ENCODE measurements at places on chromosomes 16 and 17.

DNA sequence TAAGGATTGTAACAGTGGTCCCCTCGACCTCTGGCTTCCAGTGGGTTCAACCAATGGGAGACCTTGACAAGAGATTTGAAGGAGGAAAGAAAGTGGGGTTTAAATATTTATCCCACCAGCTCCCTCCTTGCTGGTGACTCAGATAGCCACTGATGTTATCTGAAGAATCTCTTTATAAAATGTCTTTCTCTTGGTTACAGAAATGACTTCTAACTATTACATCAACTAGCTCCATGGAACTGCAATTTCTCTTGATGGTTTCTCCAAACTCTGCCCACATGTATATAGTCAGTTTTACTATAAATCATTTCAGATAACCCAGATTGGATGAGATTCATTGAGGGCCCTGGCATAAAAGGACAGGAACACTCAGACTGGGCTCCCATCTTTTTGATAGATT is 920.2 kb upstream of the SOX9 start:
- no peak for DNase-seq

- DNase-seq = no peak
Measured at GRCh38 chr16:47622451-47623176, 161.5 kb downstream of the PHKB start.

- DNase-seq = no peak
Measured at GRCh38 chr17:74868908-74869255, 3.9 kb downstream of the FDXR start.

- DNase-seq = no peak
Measured at GRCh38 chr16:2712546-2712945, 7.5 kb downstream of the PRSS27 start.

DNA sequence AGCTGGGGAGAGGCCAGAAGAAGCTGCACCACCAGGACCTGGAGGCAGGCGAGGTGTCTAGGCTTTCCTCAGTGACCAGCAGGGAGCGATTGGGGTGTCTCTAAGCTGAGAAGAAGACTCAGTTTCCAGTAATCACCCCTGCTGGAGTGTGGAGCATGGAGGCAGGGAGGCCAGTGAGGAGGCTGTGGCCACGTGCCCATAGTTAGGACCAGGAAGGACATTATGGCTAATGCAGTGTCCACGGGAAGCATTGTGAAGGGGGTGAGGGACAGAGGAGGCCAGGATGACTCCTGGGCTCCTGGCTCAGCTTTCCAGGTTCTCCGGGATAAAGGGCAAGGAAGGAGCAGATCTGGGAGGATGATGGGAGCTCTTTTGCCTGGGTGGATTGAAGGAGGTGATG is 5.7 kb downstream of the KRT13 start:
- DNase-seq = no peak

GRCh38 chr16:64968539-64968938 is 153.3 kb downstream of the CDH11 start:
- no peak for DNase-seq

- no peak for DNase-seq
Measured at GRCh38 chr17:67615736-67616135, 102.0 kb upstream of the NOL11 start.

DNA sequence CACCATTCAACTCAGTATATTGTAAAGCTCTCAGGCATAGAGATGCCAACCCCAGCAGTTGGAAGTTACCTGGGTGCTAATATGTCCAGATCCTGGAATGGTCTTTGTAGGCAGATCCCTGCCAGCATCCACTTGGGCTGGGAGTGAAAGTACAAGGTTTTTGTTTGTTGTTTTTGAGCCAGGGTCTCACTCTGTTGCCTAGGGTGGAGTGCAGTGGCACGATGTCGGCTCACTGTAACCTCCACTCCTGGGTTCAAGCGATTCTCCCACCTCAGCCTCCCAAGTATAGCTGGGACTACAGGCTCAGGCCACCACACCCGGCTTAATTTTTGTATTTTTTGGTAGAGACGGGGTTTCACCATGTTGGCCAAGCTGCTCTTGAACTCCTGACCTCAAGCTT is 177.6 kb downstream of the IRF8 start:
- DNase-seq = no peak

DNA sequence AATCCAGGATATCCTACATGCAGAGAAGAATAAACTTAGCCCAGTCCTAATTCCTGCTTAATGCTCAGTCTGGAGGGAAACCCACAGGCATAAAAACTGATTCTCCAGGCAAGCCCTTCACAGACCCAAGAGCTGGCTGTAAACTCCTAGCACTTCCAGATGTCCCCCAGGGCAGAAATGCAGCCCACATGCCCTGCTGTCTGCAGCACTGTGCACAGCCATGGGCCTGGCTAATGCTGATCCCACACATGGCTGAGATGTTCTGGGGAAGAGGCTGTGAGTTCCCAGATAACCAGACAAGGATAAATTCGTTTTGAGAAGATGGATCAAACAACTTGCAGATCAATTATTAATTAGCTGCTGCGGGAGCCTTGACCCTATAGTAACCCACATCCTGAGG is 148.4 kb downstream of the AATF start:
- no peak for DNase-seq

DNA sequence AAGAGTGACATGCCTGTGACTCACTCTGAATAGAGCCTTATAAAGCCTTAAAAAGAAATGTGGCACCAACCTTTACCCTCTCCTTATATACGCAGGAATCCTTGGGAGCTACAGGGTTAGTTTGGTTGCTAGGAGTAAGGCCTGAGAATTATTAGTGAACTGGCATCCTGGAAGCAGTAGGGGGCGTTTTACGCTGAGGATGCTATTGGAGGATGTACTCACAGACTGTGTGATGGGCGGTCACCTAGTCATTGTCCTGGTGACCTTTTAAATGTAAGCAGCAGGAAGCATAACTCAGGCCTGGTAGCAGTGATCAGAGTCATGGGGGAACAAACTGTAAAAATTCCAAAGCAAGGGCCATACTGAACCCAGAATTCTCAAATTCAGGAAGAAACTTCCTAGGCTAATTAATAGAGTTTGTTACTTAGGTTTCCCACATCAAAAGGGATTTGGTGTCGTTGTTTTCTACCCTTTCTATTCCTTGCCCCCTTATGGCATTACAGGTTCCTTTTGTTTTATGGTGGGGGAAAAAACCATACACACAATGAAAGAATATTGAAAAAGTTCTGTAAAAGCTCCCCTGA is 153.8 kb downstream of the SNX11 start:
- no peak for DNase-seq

DNA sequence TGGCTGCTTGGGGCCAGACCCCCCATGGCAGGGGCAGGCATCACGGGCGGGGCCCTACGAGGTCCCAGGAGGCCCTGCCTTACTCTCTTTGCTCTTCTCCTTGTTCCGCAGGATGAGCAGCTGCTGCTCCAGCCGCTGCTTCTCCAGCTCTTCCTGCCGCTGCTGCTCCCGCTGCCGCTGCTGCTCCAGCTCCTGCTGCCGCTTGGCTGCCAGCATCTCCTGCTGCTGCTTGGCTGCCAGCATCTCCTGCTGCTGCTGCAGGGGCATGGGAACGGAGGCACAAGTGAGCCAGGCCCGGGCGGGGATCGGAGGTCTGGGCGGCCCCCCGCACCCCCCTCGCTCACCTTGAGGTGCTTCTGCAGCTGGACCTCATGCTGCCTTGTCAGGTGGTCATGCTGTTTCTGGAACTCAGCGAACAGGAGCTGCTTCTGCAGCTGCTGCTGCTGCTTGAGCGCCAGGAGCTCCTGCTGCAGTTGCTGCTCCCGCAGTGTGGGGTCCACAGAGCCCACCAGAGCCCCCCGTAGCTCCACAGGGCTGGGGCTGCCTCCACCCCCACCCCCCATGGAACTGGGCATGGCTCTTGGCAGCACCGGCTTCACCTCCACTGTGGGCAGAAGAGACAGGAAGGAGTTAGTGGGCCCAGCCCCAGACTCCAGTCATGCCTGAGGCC is 22.8 kb downstream of the G6PC3 start:
- no peak for DNase-seq

- DNase-seq = no peak
Measured at GRCh38 chr16:24701521-24701951, 27.9 kb upstream of the TNRC6A start.

GRCh38 chr16:85799497-85800320 is at the start of the genes COX4I1 and EMC8:
Gene COX4I1 (plus strand): TSS chr16:85799695. CDS start chr16:85801206, 1,511 bp downstream.
Gene EMC8 (minus strand): TSS chr16:85799544. CDS start chr16:85799295, 249 bp downstream.
- DNase-seq = peak; percentile 78

GRCh38 chr17:51059781-51060180 is 60.9 kb downstream of the SPAG9 start:
- DNase-seq = no peak

- no peak for DNase-seq
Measured at GRCh38 chr17:53627511-53627910, 195.2 kb upstream of the KIF2B start.

- peak; percentile 63 for DNase-seq
Measured at GRCh38 chr17:64661976-64662773, at the start of gene SMURF2. Gene SMURF2 (minus strand): TSS chr17:64662307. CDS start chr17:64661880, 427 bp downstream.

- DNase-seq = no peak
Measured at GRCh38 chr17:81648707-81649085, 7.6 kb downstream of the PDE6G start.

DNA sequence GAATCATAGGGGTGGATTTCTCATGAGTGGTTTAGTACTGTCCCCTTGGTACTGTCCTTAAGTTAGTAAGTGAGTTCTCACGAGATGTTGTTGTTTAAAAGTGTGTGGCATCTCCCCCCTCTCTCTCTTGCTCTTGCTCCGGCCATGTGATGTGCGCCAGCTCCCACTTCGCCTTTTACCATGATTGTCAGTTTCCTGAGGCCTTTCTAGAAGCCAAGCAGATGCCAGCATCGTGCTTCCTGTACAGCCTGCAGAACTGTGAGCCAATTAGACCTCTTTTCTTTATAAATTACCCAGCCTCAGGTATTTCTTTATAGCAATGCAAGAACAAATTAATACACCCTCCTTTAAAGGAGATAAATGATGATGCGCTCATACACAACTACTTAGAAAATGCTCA is 50.1 kb upstream of the NACA2 start:
- no peak for DNase-seq

DNA sequence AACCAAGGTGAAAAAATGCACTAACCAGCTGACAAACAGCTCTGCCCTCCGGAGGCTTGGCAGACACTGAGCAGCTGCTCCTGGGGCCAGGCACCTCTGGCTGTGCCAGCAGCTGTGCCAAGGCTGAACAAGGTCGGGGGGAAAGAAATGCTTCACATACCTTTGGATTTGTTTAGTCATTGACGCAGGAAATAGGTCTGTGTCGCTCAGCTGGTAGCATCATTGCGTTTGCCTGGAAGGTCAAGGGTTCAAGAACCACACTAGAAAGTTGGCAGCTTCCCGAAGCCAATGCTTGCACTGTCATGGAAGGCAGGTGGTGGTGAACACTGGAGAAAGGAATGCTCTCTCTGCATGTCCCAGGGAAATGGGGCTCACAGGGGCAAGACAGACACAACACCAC is 63.5 kb downstream of the PCTP start:
- DNase-seq = no peak

DNA sequence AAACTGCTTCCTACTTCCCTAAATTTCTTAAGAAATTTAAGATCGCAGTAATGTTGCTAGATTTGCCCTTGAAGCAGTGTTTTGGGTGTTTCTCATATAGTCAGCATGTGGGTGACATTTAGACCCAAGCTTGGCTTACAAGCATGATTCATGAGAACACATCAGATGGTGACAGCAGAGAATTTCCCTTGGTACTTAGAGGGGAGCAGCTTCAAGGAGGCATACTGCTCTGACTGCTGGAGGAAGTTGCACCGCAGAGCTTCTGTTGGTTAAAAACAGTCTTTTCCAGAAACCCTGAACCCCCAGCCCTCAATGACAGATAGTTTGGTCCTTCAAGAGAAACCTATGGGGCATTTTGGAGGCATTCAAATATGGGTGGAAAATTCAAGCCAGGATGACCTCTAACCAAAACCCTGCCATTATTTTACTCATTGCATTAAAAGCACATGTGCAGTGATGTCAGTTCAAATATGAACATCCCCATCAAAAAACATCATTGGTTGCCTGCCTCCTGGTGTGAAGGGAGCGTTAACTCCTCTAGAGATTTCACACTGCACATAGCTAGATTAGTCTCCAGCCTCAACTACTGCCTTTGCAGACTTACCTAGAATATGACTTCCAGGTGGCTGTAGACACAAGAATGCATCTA is 201.5 kb upstream of the CACNG5 start:
- DNase-seq = no peak

- no peak for DNase-seq
Measured at GRCh38 chr17:27804113-27804512, 3.8 kb upstream of the NOS2 start.

DNA sequence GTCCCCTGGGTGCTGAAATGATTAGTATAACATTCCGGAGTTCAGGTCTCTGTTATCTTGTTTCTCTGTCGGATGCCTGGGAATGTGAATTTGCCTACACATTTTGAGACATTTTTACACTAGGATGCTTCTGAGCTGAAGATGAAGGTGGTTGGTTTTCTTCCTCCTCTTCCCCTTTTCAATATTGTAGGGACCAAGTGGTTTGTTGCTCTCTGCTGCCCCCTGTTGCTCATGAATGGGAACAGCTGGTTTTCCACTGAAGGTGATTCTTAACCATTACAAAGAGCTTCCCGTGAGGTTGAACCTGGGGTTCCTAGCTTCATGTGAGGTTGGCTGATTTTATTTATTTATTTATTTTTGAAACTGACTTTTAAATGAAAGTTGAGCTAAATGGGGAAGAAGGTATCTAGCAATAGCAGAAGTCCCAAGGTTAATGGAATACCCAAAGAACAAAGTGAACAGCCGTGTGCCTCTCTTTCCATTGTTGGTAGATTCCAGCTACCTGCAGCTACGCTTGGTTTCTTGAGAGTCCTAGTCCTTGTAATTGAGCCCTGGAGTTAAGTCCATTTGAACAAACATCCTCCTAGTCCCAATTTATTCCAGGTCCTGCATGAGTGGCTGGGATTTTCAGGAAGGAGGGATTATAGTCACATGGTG is 983.9 kb upstream of the EEF2KMT start:
- DNase-seq = no peak

- DNase-seq = no peak
Measured at GRCh38 chr17:82029990-82030469, 1.4 kb upstream of the RAC3 start.

- no peak for DNase-seq
Measured at GRCh38 chr17:5672141-5672540, 87.8 kb upstream of the NLRP1 start.

DNA sequence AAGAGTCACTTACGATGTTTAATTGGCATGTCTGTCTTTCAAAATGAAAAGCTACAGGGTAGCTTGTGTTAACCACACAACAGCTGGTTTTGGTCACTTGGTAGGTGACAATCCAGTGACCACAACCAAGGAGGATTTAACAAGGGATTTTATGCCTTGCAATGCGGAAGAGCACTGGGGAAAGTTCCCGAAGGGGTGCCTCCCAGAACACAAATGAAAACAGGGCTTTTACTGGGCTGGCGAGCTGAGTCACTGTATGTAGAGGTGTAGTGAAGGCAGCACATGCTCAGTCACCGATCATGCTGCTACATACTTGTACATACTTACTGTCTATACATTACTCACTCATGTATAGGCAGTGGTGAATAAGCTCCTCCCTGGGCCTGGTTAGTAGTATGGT is 483.5 kb downstream of the CDH13 start:
- DNase-seq = no peak

GRCh38 chr16:21986692-21987246 is 14.1 kb downstream of the PDZD9 start:
- no peak for DNase-seq
